B cell (primary cell): ENCODE measurements at places on chromosomes 16 and 17. TPM values are rescaled to one million over a fixed set of nuclear protein-coding genes. Genes with fewer than 3 reads are reported as not detected.

DNA sequence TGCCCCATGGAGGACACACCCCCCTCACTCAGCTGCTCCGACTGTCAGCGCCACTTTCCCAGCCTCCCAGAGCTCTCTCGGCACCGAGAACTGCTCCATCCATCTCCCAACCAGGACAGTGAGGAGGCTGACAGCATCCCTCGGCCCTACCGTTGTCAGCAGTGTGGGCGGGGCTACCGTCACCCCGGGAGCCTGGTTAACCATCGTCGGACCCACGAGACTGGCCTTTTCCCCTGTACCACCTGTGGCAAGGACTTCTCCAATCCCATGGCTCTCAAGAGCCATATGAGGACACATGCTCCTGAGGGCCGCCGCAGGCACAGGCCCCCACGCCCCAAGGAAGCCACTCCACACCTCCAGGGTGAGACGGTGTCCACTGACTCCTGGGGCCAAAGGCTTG, 2.1 kb downstream of the ZNF646 start:
- no peak overlapping the region for H3K4me3 ChIP-seq
- DNase-seq, result no peak
- no peaks in the 10 kb centered on the region for H3K27me3 ChIP-seq
- peaks cover 25% of the 10 kb centered on the region for H3K4me1 ChIP-seq
- peaks cover 46% of the 10 kb centered on the region for H3K36me3 ChIP-seq

DNA sequence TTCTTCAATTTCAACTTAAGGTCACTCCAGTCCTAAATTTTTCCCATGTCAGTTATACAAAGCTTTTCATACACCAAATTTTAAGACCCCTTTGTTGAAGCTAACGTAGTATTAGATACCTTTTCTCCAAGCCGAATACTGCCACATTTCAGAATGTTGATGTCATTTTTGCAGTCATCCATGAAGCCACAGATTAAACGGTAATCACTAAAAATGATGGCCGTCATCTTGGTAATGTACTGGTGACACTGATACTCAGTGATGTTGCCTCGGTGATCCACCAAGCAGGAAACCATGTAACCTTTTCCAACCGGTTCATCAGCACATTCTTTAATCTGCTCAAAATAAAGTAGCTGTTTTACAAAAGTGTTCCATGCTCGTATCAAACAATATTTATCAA, 82.1 kb upstream of the CLEC18B start:
- H3K4me3 ChIP-seq, result no peak overlapping the region
- DNase-seq, result no peak
- no peaks in the 10 kb centered on the region for H3K27me3 ChIP-seq
- H3K4me1 ChIP-seq, result no peaks in the 10 kb centered on the region

DNA sequence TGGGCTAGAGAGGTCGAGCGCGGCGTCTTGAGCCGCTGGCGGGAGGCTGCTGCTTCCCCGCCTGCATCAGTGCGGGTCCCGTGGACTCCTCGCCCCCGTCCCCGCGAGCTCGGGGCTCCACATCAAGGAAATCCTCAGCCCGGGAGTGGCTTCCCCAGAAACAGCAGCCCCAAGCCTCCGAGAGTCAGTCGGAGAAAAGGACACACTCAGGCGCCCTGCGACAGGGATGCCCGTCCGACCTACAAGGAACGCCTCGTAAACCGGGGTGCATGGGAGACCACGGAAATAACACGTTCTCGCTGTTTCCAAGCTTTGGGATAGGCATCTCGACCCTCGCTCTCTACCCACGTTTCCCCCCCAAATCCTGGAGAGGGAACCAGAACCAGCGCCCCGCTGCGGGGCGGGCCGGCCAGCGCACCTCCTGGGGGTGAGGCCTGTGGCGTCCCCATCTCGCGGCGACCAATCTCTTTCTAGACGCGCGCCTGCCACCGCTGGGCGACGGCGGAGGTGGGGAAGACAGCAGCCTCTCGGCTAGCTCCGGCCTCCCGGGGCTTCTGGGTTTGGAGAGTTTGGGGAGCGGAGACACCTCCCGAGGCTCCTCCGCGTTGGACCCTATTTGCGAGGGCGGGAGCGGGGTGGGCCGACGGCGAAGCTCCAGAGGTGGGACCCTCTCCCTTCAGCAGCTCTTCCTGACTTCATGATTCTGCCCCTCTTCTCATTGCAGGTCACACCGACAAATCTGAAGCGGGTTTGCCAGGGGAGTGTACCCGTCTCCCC, 759 bp upstream of the TP53I13 start:
- peak overlapping the region; percentile 80 for H3K4me3 ChIP-seq
- H3K36me3 ChIP-seq, result no peaks in the 10 kb centered on the region
- peak; percentile 90 for DNase-seq
- H3K4me1 ChIP-seq, result peaks cover 42% of the 10 kb centered on the region
- H3K27ac ChIP-seq, result peak overlapping the region; percentile 71
- no peaks in the 10 kb centered on the region for H3K27me3 ChIP-seq

DNA sequence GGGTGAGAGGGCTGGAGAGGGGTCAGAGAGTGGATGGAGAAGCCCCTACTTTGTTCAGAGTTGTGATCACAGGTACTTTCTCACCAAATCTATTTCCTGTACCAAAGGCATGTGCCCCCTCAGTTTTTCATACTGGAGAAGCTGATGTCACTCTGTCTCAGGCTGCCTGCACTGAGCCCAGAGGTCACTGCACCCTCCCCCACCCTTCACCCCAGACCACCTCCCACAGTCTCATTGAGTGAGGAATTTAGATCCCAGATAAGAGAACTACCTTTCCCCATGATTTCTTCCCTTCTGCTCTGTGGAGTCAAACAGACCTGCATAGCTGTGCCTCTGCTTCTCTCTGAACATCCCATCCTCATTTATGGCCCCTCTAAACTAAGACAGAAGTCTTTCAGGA, 140.0 kb upstream of the IRX6 start:
- no peaks in the 10 kb centered on the region for H3K36me3 ChIP-seq
- H3K4me1 ChIP-seq, result no peaks in the 10 kb centered on the region
- H3K27ac ChIP-seq, result no peak overlapping the region

DNA sequence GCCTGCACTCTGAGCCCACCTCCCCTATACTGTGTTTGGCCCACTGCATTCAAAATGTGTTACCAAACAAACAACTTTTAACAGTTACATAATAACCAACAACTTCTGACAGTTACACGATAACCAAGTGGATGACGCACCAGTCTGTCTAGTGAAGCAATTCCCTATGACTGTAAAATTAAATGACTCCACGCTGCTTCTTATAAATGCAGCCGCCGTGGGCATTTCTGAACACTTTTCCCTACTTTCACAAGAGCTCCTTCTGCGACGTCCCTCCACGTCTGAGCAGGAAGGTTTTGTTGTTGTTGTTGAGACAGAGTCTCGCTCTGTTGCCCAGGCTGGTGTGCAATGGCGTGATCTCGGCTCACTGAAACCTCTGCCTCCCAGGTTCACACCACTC, 27.6 kb downstream of the ZNF276 start:
- H3K4me3 ChIP-seq, result no peak overlapping the region
- H3K4me1 ChIP-seq, result peaks cover 6% of the 10 kb centered on the region
- H3K27me3 ChIP-seq, result no peaks in the 10 kb centered on the region
- no peak overlapping the region for H3K27ac ChIP-seq
- DNase-seq, result no peak

- no peak overlapping the region for H3K27ac ChIP-seq
- no peaks in the 10 kb centered on the region for H3K27me3 ChIP-seq
- H3K4me3 ChIP-seq, result no peak overlapping the region
- no peaks in the 10 kb centered on the region for H3K36me3 ChIP-seq
- DNase-seq, result no peak
- peaks cover 28% of the 10 kb centered on the region for H3K4me1 ChIP-seq
Measured at GRCh38 chr17:80763293-80763867, 218.7 kb downstream of the RPTOR start.

DNA sequence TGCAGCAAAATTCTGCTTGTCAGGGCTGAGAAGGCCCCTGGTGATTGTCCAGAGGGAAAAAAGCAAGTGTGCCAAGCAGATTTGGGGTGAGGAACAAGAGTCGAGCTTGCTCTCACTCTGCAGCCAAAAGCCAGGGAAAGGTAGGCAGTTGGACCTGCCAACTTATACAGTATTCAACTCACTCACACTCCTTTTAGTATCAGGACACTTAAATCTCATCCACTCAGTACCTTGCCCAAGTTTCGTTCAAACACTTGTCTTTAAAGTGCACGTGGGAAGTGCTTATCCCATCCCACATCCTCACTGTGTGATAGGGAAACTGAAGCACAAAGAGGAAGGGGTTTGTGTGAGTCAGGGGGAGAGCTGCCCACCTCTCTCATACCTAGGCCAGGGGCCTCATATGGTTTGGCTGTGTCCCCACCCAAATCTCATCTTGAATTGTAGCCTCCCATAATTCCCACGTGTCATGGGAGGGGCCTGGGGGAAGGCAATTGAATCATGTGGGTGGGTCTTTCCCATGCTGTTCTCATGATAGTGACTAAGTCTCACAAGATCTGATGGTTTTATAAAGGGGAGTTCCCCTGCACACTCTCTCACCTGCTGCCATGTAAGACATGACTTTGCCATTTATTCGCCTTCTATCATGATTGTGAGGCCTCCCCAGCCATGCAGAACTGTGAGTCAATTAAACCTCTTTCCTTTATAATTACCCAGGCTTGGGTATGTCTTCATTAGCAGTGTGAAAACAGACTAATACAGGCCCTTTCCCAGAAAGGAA, 25.6 kb upstream of the CES5A start:
- no peak overlapping the region for H3K4me3 ChIP-seq
- H3K36me3 ChIP-seq, result no peaks in the 10 kb centered on the region
- no peaks in the 10 kb centered on the region for H3K4me1 ChIP-seq
- no peak for DNase-seq
- H3K27ac ChIP-seq, result no peak overlapping the region

- no peaks in the 10 kb centered on the region for H3K27me3 ChIP-seq
- no peak for DNase-seq
- no peak overlapping the region for H3K27ac ChIP-seq
- no peaks in the 10 kb centered on the region for H3K4me1 ChIP-seq
- no peaks in the 10 kb centered on the region for H3K36me3 ChIP-seq
Measured at GRCh38 chr16:66899945-66900710, 18.6 kb downstream of the CDH16 start.

DNA sequence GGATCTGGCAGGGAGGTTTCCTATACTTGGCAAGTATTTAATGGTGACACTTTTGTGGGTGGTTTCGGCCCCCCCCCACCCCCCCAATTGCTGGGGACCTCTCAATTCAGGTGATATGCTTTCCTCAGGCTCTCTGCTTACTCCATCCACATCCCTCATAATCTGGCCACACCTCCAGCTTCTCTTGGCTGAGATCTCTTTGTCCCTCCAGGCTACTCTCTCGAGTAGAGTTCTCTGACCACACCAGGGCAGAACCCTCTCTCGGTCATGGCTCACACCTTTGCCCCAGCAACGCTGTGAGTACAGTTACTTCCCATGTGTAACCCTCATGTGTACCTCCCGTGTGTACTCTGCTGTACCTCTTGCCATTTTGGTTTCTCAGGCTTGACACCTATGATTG, 34.1 kb upstream of the SRSF1 start:
- no peak overlapping the region for H3K27ac ChIP-seq
- H3K36me3 ChIP-seq, result no peaks in the 10 kb centered on the region
- H3K4me1 ChIP-seq, result no peaks in the 10 kb centered on the region

GRCh38 chr17:32854207-32854606, 22.7 kb downstream of the MYO1D start:
- no peak overlapping the region for H3K4me3 ChIP-seq
- H3K27me3 ChIP-seq, result no peaks in the 10 kb centered on the region
- no peaks in the 10 kb centered on the region for H3K4me1 ChIP-seq
- no peaks in the 10 kb centered on the region for H3K36me3 ChIP-seq
- H3K27ac ChIP-seq, result no peak overlapping the region

DNA sequence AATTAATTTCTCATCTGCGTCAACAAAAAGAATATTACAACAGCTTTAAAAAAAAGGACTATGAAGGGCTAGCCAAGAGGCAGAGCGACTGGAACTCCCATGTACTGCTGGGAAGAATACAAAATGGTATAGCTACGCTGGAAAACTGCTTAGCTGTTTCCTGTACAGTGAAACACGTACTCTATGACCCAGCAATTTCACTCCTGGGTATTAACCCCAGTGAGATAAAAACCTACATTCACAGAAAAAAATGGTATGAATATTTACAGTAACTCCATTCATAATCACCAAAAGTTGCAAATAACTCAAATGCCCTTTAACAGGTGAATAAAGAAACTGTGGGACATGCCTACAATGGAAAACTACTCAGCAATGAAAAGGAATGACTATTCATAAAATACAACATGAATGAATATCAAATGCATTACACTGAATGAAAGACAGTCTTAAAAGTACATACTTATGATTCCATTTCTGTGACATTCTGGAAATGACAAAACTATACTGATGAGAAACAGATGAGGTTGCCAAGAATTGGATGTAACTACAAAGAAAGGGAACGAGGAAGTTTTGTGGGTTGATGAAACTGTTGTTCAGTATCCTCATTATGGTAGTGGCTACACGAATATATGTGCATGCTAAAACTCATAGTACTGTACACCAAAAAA, 27.6 kb downstream of the CMTM4 start:
- no peaks in the 10 kb centered on the region for H3K36me3 ChIP-seq
- no peak overlapping the region for H3K27ac ChIP-seq
- H3K4me1 ChIP-seq, result no peaks in the 10 kb centered on the region
- no peak overlapping the region for H3K4me3 ChIP-seq
- no peaks in the 10 kb centered on the region for H3K27me3 ChIP-seq

- H3K27me3 ChIP-seq, result peaks cover 4% of the 10 kb centered on the region
- H3K4me3 ChIP-seq, result no peak overlapping the region
- H3K4me1 ChIP-seq, result no peaks in the 10 kb centered on the region
- H3K36me3 ChIP-seq, result no peaks in the 10 kb centered on the region
Measured at GRCh38 chr16:19102187-19102872, 11.4 kb upstream of the ITPRIPL2 start.

DNA sequence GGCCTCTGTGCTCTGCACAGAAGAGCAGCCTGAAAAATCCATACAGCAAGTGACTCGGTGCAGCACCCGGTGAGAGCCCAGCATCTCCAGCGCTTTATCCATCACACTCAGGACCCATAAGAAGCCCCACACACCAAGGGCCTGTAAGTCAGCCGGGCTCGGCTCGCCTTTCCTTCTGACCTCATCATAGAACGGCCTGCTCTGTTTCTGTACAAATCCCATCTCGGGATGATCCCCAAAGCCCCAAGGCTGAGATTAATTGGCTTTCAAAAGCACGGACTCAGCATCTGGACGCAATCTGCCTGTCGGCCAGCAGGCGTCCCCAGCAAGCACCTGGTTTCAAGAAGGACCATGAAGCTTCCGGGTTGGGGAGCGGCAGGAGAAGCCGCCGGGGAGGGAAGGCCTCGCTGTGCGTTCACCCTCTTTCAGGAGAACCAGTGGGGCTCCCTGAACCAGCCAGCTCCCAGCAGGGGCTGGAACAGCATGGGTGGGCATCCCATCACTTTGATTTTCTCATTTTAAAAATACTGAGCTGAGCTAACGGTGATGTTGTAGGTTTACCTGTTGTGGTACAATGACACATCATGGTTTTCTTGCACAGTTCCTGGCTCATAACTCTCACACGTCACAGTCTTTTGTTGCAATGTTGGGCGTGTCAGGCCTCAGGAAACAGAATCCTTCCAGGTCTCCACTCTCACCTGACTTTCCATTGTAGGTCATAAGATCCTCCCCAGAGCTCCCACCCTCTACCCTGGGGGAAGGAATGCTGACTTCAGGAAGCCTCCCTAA, 6.7 kb downstream of the CCDC57 start:
- H3K4me1 ChIP-seq, result peaks cover 11% of the 10 kb centered on the region
- H3K27me3 ChIP-seq, result no peaks in the 10 kb centered on the region
- H3K36me3 ChIP-seq, result no peaks in the 10 kb centered on the region

The PDILT gene
- not detected in 2 replicates for total RNA-seq

The NKD1 gene
- 1.9 and 2.7 TPM in 2 replicates for total RNA-seq

The PARD6A gene
- total RNA-seq, result 13.6 and 14.8 TPM in 2 replicates

The AGRP gene
- total RNA-seq, result not detected in 2 replicates

The ZNF19 gene
- total RNA-seq, result 12.6 and 16.0 TPM in 2 replicates

The SLC52A1 gene
- total RNA-seq, result not detected in 2 replicates
